ENCODE measurements at places on chromosomes 2 and 18.

- no peak for DNase-seq
Measured at GRCh38 chr2:144533221-144533620, 13.3 kb upstream of the ZEB2 start.

GRCh38 chr2:197461057-197461456 is 7.7 kb downstream of the COQ10B start:
- DNase-seq = no peak

DNA sequence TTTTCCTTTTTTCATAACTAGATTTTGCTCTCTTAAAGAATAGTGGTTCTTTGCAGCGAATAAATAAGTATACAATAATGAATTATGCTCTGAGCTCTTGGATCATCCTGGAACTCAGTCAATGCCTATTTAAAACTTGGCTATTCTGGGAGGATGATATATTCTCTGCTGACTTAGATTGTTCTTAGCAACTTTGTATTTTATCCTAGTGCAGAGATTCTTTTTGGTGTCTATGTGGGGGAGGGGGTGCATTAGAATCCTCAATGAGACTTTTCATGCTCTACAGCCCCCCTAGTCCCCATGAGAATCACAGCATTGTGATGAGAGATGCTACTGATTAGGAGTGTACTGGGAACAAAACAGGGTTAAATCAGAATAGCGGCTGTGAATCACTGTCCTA is 8.8 kb upstream of the FAM98A start:
- DNase-seq = no peak

DNA sequence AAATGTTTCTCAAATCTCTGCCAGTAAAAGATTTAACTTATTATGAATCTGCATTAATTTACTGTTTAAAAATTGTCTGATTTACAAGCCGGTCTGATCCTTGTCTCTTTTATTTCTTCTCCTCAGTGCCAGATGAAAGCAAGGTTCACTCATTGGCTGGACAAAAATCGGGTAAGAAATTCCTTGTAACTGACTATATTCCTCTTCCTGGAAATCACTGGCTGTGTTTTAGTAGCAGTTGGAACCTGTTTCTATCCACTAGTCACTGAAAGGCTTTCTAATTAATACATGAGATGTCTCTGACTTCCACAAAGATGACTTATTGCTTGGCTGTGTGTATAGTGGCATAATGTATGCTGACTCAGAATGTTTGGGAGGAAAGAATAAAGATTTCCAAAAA is 436.6 kb upstream of the NRP2 start:
- DNase-seq = no peak

DNA sequence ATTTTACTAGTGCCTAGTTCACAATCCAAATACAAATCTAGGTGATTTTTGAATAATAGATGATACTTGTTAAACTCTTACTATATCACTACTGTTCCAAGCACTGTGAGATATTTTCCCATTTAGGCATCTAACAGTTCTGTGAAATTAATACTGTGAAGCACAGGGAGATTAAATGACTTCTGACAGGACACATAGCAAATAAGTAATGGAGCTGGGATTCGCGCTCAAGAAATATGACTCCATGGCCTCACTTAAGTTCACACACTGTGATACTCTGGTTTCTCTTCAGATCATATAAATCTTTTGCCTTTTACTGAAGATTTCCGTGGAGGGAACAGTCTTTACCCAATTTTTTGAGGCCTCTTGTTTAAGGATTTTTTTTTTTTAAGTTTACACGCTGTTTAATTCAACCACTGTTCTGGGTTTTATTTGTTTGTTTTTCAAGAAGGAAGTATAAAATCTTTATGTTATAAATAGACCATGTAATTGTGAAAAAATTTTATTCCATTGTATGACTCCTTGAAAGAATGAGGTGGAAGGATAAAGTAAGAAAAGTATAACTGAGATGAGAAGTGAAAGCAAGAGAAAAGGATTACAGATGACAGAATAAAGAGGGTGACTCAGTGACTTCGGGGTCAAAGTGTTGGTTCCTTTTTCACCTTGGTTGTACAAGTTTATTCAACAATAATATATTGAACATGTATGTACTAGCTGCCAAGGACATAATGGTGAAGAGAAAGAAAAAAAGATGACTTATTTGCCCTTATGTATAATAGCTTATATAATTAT is 30.2 kb downstream of the RBM45 start:
- no peak for DNase-seq

GRCh38 chr18:24170360-24170759 is 31.5 kb downstream of the CABYR start:
- no peak for DNase-seq

GRCh38 chr2:238495422-238495821 is 68.7 kb downstream of the ASB1 start:
- DNase-seq = no peak

DNA sequence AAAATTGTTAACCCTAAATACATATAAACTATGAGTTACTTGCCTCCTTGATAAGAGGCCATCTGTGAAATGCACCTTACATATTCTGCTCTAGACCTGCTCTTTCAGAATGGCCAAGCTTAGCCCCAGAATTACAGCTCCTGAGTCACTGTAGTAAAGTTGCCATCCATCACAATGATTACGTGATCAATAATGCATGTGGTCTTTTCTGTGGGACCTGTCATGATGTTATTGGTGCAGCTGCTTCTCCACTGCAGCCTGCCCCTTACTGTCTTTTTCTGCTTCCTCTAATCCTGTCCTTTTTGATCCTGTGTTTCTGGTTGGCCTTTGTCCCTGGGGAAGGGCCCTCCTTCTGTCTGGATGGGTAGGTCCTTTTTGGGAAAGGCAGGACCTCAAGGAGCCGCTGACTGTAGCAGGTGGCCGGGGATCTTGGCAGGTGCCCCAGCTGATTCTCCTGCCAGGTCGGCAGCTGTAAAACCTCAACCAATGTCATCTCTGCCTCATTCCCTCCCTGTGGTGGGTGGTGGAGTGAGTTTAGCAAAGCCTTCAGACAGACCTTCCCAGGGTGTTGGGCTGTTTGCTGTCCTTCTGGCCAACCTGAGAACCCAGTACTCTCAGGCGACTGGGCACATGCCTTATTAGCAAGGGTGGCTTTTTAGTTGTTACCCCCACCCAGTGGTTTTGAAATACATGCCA is 126.2 kb upstream of the EML6 start:
- DNase-seq = no peak

- no peak for DNase-seq
Measured at GRCh38 chr2:29055601-29056000, 18.7 kb downstream of the PCARE start.

- no peak for DNase-seq
Measured at GRCh38 chr2:227848586-227848985, 22.8 kb upstream of the DAW1 start.

GRCh38 chr18:77068321-77069312 is 64.0 kb downstream of the MBP start:
- DNase-seq = no peak

GRCh38 chr18:14908541-14908940 is 160.6 kb downstream of the ANKRD30B start:
- no peak for DNase-seq

DNA sequence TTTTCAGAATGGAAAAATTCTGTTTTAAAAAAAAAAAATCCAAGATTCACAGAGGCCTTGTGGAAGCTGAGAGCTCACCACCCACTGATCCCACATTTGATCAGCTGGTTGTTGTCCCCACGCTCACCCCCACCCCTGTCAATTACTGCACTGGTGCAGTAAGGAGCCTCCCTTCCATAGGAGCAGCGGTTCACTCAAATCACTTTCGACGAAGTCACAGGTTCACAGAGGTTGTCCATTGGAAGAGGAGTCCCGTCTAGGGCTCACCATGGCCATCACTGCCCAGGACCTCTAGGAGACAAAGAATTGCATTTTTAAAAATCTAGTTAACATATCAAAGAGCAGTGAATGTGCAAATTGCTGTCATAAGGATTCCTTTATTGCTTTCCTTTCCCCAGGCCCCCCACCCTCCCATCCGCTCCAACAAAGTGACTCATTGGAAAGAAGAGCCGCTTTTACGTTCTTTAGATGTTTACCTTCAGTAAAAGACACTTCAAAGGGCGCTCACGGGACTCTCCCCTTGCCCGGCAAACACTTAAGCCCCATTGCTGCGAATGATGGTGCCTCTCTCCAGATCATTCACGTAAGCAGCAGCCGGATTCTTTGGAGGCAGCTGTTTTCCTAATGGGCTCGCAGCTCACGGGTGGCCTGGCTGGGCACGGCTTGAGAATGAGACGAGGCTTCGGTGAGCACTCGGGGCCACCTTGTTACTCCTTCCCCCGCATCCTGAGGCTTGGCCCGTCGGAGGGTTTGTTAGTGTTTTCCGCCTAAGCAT is 165.5 kb upstream of the SALL3 start:
- peak; percentile 17 for DNase-seq

GRCh38 chr2:94999431-94999883 is 26.1 kb upstream of the MAL start:
- DNase-seq = no peak

GRCh38 chr2:197239434-197239833 is 71.1 kb downstream of the ANKRD44 start:
- DNase-seq = no peak

DNA sequence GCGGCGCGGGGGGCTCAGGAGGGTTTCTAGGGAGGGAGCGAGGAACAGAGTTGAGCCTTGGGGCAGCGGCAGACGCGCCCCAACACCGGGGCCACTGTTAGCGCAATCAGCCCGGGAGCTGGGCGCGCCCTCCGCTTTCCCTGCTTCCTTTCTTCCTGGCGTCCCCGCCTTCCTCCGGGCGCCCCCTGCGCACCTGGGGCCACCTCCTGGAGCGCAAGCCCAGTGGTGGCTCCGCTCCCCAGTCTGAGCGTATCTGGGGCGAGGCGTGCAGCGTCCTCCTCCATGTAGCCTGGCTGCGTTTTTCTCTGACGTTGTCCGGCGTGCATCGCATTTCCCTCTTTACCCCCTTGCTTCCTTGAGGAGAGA is 5.2 kb downstream of the PROC start:
- DNase-seq = no peak

- DNase-seq = no peak
Measured at GRCh38 chr2:221822416-221822815, 250.3 kb upstream of the EPHA4 start.

GRCh38 chr2:197452754-197453122 is 614 bp upstream of the COQ10B start:
- no peak for DNase-seq

- no peak for DNase-seq
Measured at GRCh38 chr2:121324601-121325000, 39.6 kb upstream of the TFCP2L1 start.

- no peak for DNase-seq
Measured at GRCh38 chr2:17864676-17865075, 13.8 kb upstream of the KCNS3 start.

DNA sequence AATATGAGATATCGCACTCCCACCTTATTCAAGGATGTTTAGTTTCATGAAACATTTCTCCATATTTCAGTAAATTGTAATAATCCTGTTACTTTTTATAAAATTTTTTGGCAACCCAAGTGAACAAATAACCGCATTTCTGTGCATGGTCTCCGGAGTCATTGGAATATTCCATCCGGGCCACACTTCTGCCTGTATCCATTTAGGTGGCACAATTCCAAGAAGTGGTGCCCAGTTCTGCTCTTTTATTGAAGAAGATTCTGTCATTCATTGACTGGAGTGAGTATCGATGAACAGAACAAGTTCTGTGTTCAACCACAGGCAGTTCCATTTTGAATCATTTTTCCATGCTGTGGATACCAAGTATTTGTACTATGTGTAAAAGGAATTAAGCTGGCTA is 26.6 kb upstream of the ICOS start:
- DNase-seq = no peak

DNA sequence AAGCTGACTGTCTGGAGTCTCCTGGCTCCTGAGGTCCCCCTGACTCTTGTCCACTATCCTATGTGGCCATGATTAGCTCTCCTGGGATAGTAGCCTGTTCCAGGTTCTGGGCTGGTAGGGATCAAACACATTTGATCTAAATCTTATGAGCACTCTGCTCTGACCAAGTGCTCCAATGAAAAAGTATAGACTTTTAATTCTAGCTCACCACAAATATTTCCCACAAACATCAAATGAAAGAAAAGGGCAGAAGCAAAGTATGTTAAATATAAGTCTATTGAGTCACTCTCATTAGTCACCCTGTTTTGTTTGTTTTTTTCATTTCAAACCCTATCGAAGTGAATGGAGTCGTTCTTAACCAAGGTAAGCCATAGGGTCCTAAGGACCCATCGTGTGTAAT is 39.7 kb upstream of the NEDD4L start:
- no peak for DNase-seq

GRCh38 chr2:82139979-82140611 is 1835.5 kb upstream of the LRRTM1 start:
- DNase-seq = peak; percentile 64

- DNase-seq = no peak
Measured at GRCh38 chr2:6554466-6554865, 311.2 kb downstream of the CMPK2 start.

- no peak for DNase-seq
Measured at GRCh38 chr2:10548626-10549025, 100.5 kb upstream of the ODC1 start.

DNA sequence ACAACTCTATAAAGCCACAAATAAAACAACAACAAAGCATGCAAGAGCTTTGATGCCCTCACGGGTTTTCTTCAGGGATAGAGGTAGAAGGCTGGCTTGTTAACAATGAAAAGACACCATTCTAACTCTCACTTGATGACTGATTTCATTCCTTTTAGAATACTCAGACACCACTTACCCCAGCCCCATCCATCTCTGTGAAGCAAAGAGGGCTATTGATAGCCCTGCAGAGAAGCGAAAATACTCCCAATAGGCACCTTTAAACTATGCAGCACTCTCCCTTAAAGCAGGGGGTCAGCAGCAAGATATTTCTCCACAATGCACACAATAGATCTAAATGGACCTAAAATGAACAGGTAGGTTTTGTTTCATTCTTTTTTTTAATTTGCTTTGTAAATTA is 35.1 kb downstream of the ZNF385B start:
- DNase-seq = no peak

- DNase-seq = no peak
Measured at GRCh38 chr2:36461039-36461681, 105.6 kb downstream of the CRIM1 start.

- no peak for DNase-seq
Measured at GRCh38 chr18:67977067-67977616, 460.6 kb upstream of the DSEL start.

DNA sequence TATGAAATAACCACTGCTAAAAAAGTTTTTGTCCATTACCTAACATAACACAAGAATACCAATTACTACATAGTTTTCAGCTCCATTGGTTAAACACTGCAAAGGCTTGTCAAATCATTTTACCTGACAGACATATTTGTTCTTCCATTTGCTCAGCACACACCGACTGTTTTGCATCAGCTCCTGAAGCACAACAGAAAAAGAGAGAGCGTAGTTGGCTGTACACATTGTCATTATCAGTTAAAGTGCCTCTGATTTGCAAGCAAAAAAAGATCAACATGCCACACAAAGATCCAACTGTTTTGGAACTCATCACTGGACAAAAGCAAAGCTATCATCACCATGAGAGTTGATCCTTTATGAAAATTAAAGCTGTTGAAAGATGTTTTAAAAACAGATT is 103.8 kb downstream of the WDPCP start:
- DNase-seq = no peak

All from NCI-H748 treated with DMSO at 0.1 percent for 48 hours (cell line).